Stimulated activated naive CD8-positive, alpha-beta T cell treated with anti-CD3 and anti-CD28 coated beads, Interleukin-15, amount 100 ng/mL, for 72 hours (primary cell): ENCODE measurements at places on chromosomes 11 and 22.

DNA sequence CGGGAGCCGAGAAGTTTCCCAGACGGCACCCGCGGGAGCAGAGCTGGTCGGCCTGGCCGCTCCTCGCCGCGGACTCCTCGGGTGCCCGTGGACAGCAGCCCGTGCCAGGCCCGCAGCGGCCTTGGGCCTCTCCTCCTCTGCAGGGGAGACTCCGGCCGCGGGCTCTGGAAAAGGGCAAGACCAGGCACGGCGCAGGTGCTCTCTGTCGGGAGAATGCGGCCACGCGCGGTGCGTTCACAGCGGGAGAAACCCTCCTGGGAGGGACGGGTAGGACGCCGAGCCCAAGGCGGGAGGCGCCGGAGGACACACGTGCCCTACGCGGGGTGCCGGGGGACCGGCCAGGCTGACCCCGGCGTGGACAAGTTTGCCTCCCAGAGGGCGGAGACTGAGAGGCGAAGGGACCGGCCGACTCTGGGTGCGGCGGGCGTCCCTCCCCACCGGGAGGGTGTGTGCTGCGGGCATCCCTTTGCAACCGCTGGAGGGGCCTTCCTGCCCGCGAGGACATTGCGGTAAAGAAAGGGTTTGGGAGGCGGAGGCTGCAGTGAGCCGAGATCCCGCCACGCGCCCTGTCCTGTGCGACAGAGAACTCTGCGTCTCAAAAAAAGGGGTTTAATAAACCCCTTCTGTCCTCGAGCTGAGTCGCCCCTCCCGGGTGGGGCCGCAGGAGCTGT is 2.3 kb downstream of the IFITM1 start:
- DNase-seq, result peak; percentile 73

- DNase-seq, result no peak
Observed at GRCh38 chr11:92259861-92260260, 35.2 kb downstream of the FAT3 start.

- no peak for DNase-seq
Observed at GRCh38 chr11:76918941-76919386, 58.2 kb downstream of the ACER3 start.

GRCh38 chr11:111097191-111097590 is 148.3 kb upstream of the POU2AF2 start:
- no peak for DNase-seq

DNA sequence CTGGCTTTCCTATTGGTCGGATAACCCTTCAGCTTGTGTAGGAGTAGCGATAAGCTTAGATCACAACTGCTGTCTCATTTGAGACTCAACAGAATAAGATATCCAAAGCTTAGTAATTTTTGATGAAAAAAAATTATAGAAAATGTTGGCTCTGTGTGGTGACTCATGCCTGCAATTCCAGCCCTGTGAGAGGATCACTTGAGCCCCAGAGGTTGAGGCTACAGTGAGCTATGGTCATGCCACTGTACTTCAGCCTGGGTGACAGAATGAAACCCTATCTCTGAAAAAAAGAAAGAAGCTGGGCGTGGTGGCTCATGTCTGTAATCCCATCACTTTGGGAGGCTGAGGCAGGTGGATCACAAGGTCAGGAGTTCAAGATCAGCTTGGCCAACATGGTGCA is 55.6 kb upstream of the RRM1 start:
- DNase-seq, result no peak

DNA sequence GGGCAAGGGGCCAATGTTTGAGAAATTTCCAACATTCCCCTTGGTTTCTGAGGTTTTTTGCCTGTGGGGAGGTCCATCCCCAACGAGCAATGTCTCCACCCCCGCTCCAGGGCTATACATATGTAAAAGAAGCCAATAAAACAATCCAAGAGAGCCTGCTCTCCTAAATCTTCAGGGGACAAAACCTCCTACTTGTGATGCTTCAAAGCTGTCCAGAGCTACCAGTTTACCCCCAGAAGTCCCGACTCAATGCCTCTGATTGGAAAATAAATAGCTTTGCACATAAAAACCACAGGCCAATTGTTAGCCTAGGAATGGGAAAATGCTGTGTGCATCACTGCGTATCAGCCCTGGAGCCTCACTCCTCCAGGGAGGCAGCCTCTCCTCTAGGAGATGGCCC is 66.0 kb upstream of the PAX6 start:
- no peak for DNase-seq

- no peak for DNase-seq
Observed at GRCh38 chr22:23210428-23211170, 30.3 kb downstream of the BCR start.

DNA sequence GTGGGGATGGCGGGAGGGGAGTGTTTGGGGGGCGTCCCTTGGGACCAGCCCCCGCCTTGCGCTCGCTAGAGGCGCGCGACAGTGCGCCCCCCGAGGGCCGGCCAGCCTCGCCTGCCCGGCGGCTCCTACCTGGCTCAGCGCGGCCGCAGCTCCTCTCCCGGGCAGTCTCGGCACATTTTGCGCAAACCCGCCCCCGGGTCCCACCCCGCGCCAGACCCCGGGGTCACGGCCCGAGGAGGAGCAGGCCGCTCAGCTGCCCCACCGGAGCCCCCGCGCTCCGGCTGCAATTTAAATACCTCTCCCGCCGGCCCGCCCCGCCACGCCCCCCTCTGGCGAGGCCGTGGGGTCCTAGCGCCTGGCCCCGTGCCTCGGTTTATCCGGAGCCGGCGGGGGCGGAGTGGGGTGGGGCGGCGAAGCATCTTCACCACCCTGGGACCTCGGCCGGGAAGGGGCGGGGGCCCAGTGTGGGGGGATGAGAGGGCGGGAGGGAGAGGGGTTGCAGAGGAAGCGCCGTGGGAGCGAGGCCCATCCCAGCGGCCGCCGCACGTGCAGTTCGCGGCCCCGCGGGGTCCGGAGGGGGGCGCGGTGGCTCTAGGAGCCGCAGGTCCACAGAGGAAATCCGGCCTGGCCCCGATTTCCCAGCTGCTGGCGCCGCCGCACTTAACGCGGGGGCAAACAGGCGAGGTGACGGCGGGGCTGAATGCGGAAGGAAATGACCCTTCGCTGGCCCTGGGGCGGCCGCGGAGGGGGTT is at the start of gene LRRC32:
LRRC32 (minus strand) TSS at position 263 of the 752 bp plus-strand sequence. CDS start 4,793 bp downstream, outside the sequence.
- peak; percentile 43 for DNase-seq

GRCh38 chr11:118312328-118312727 is 7.8 kb downstream of the CD3E start:
- DNase-seq, result no peak

DNA sequence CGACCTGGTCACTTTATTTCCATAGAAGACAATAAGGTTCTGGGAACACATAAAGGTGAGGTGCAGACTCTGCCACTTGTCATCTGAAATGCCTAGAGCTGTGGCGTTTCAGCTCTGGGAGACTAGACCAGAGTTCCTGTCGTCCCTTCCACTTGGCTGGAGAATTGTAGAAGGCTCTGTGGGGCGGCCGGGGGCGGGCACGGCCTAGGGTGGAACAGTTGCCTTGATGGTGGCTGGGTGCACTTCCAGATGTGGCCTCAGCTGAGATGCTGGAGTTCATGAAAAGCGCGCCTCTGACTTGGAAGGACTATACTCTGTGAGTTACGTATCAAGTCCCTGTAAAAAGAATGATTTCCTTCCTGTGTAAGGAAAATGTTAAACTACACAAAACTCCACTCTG is 16.8 kb downstream of the TRMU start:
- DNase-seq, result no peak

DNA sequence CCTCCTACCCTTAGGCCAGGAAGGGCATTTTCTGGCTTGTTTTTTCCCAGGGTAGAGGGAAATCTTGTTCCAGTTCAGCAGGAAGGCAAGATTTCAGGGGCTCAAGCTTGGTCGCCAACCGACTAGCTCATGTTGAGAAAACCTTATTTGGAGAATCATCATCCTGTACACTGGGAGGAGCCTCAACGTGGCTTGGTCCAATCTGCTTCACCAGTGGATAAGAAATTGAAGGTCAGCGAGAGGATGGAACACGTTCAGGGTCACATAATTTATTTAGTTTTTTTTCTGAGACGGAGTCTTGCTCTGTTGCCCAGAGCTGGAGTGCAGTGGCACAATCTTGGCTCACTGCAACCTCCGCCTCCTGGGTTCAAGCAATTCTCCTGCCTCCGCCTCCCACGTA is 20.5 kb downstream of the FADS2 start:
- DNase-seq, result no peak

- DNase-seq, result no peak
Observed at GRCh38 chr11:120208001-120208441, 2.8 kb upstream of the OAF start.

DNA sequence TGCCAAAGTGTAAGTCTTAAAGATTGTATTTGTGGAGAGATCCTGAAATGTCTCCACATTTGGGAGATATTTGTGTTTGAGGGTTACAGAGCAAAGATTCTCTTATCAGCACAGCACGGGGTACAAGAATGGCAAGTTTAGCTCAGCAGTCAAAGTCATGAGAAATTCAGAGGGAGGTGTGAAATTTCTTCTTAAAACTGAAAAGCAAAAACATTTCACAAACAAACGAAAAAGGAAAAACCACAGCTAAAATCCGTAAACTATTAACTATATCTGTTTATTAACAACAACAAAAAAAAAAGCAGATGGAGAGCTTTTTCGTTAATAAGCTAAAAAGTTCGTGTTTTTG is 40.9 kb upstream of the ETS1 start:
- DNase-seq, result no peak

- no peak for DNase-seq
Observed at GRCh38 chr11:107547961-107548360, 17.6 kb downstream of the ALKBH8 start.

- DNase-seq, result no peak
Observed at GRCh38 chr11:72805216-72805615, 9.0 kb upstream of the ATG16L2 start.

GRCh38 chr22:25492841-25493734 is 71.4 kb upstream of the GRK3 start:
- DNase-seq, result no peak

DNA sequence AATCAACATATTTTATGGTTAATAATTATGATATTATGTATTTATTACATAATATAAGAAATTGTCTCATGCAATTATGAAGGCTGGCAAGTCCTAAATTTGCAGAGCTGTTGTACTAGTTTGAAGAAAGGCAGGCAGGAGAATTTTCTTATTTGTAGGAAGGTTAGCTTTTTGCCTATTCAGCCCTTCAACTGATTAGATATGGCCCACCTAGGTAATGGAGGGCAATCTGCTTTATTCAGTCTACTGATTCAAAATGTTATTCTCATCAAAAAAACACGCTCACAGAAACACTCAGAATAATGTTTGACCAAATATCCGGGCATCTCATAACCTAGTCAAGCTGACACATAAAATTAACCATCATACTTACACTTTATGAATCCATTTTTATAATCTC is 589.0 kb downstream of the NELL1 start:
- no peak for DNase-seq

- DNase-seq, result no peak
Observed at GRCh38 chr11:117010808-117011540, 87.3 kb downstream of the SIK3 start.

- no peak for DNase-seq
Observed at GRCh38 chr11:36219996-36220395, 69.2 kb downstream of the COMMD9 start.

DNA sequence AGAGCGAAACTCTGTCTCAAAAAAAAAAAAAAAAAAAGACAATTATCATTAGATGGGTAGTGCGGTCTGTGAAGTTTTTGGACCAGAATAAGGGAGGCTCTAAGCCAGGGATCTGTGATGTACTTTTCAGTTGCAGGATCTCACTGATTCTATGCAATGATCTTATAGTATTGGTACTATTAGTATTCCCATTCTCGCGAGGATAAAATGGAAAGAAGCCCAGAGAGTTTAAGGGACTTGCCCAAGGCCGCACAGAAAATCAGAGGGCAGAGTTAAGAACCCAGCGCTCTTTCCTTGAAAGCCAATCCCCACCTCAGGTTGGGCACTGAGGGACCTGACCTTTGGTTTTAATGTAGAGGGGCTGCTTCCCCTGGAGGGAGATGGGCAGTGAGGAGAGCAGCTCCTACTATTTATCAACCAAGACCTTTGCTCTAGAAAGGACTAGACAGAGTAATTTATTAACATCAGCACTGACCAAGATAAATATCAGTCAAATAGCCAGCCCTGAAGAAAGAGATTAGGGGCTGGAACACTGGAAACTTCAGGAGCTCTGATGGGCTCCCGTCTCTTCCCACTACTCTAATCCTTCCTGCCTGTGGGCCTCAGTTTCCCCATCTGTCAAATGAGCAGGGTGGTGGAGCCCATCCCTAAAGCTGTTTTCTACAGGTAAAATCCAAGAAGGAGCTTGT is 6.0 kb downstream of the NIPSNAP1 start:
- DNase-seq, result no peak

- no peak for DNase-seq
Observed at GRCh38 chr11:71251151-71251721, 1.1 kb downstream of the SHANK2 start.

DNA sequence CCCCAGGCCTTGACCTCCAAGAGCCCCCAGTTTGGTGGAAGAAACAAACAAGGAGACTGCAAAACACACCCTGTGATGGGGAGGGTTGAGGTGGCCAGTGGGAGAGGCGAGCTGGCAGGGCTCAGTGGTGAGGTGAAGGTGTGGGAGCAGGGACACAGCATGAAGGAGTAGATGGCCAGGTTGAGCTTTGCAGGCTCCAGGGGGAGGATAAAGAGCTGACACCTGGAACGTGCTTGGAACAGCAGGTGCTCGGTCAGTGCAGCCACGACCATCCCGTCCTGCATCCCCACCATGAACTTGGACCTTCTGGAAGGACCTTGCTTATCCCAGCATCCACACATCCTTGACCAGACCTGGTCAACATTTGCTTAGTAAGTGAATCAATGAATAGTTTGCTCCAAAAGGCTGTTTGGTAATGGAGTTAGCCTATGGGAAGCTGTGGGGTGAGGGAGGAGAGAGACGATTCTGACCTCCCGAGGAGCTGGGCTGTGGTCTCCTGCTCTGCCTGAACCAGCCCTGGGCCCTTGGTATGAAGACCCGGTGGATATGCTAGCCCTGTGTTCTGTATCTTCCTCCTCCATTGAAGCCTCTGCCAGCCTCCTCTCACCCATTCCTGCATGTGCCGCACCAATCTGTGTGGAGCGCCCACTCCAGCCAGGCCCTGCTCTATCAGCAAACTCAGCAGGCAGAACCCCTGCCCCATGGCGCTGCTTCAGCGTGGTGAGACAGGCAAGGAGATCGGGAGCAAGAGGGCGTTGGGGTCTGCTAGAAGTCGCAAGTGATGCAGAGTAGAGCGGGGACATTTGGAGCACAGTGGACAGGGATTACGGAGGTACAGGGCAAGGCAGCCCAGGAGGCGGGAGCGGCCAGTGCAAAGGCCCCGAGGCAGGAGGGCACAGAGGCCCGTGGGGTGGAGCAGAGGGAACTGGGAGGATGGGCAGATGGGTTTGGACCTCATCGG is 9.9 kb downstream of the LINC01488 start:
- DNase-seq, result no peak

- no peak for DNase-seq
Observed at GRCh38 chr11:61747967-61748285, 4.5 kb upstream of the MYRF start.

GRCh38 chr11:28631148-28631547 is 523.0 kb downstream of the METTL15 start:
- DNase-seq, result no peak
